Activated naive CD4-positive, alpha-beta T cell treated with anti-CD3 and anti-CD28 coated beads, Interleukin-2, amount 50 U/mL, for 72 hours (primary cell): ENCODE measurements at places on chromosomes 7 and 10. TPM values are rescaled to one million over a fixed set of nuclear protein-coding genes. Genes with fewer than 3 reads are reported as not detected.

Gene NXPH1
- not detected for total RNA-seq

Gene AOAH
- 6.0 TPM for total RNA-seq

Gene NHLRC2
- 23.0 TPM for total RNA-seq

Gene SAP25
- total RNA-seq = 26.0 TPM

Gene LLCFC1
- not detected for total RNA-seq

Gene OLAH
- total RNA-seq = 1.7 TPM

Gene SLC18A3
- total RNA-seq = not detected

Gene ATG9B
- total RNA-seq = 1.1 TPM

Gene CUBN
- total RNA-seq = 1.1 TPM

Gene ANKRD61
- total RNA-seq = 0.33 TPM
